ENCODE measurements at places on chromosomes 2 and 18.

DNA sequence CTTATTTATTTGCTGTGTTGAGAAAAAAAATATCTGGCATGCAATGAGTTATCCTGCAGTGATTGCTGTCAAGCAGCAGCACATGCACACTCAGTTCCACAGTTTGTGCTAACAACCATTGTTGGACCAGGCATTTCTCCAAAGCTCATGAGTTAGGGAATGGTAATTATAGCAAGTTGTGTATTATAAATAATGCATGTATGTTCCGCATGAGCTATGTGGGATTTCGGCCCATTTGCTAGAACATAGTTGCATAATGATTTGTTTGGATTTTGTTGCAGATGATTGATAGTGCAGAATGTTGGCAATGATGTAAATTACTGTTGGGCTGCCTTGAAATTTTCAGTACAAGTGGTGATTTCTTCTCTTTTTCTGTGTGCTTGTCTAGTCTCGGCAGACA is 10.7 kb downstream of the KCNJ3 start:
- no peak for DNase-seq

DNA sequence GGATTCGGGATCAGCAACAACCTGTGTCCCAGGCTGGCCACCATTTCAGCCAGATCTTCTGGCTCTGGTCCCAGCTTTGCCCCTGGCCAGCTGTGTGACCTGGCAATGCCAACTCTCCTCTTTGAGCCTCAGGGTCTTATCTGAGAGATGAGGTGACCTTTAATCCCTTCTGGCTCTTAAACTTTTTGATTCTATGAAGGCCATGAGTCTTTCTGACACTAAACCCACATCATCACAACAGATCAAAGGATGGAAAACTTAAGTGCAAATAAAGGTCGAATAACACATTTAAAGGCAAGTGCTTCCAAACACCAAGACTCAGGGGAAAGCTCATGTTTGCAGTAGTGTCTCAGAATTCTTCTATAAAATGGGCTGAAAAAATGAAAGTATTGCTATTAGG is 491.8 kb upstream of the NRP2 start:
- no peak for DNase-seq

GRCh38 chr2:70855667-70856066 is 20.1 kb upstream of the CD207 start:
- no peak for DNase-seq

- DNase-seq, result no peak
Measured at GRCh38 chr2:201959626-201960025, 74.0 kb upstream of the FZD7 start.

- no peak for DNase-seq
Measured at GRCh38 chr2:28400921-28401320, 8.3 kb downstream of the FOSL2 start.

DNA sequence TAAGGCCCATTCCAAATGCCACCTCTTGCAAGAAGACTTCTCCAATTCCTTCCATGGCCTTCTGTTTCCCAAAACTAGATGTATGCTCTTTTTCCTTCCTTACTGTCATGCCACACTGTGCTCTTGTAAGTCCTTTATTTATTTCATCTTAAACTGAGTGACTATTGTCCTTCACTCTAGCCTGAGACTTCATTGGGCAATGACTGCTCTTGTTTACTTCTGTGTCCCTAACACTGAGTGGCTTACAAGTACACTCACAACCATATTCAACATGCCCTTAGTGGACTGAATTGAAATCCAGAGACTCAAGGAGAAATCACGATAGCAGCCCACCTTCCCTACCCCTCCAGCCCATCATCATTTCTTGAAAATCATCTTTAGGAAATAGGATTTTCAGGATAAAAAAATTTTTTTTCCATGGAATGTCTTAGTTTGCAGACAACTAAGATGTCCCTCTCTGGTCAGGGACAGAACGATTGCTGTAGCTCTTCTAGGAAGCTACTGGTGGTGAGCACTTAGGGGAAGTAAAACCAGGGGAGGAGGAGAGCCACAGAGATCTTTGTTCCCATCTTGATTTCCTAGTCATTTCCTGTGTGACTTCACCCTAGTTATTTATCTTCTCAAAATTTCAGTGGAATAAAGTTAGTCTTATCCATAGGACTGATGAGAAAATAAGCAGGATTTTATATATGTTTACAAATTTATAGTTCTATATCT is 80.7 kb downstream of the CYRIA start:
- DNase-seq, result no peak

DNA sequence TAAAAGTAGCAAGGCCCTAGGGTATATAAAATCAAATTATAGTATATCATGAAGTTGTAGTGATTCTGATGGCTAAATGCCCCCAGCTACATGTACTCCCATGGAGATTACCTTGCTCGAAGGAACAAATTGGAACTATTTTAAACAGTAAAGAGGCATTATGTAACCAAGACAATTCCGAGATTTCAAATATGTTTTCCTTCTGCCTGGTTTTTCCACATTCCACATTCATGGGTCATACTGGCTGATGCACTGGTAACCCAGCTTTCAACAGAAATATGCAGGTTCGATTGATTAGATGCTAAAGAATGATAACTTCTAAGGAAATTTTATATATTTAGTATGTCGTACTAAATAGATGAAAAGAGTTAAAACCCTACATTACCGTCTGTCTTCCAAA is 62.3 kb upstream of the MGAT4A start:
- DNase-seq, result no peak

- no peak for DNase-seq
Measured at GRCh38 chr2:45728458-45728942, 77.0 kb downstream of the PRKCE start.

DNA sequence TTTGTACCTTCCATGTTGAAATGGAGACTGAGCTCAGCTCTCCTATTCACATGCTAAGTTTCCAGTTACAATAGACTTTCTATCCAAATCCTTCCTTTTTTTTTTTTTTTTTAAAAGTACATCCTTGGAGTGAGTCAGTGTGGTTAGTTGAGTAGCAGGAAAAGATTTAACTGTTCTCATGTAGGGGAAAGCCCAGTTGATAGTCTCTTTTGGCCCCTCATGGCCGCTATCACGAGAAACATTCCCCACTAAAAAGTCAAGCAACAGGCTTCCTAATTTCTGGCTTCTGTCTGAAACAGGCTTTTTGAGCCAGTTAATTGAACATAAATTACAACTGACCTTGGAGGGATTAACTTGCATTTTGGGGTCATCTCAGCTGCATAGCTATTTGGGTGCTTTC is 161.3 kb downstream of the MEIS1 start:
- no peak for DNase-seq

GRCh38 chr2:235001237-235002133 is 49.7 kb downstream of the SH3BP4 start:
- DNase-seq, result no peak

- no peak for DNase-seq
Measured at GRCh38 chr2:233217892-233218377, 33.5 kb upstream of the ATG16L1 start.

DNA sequence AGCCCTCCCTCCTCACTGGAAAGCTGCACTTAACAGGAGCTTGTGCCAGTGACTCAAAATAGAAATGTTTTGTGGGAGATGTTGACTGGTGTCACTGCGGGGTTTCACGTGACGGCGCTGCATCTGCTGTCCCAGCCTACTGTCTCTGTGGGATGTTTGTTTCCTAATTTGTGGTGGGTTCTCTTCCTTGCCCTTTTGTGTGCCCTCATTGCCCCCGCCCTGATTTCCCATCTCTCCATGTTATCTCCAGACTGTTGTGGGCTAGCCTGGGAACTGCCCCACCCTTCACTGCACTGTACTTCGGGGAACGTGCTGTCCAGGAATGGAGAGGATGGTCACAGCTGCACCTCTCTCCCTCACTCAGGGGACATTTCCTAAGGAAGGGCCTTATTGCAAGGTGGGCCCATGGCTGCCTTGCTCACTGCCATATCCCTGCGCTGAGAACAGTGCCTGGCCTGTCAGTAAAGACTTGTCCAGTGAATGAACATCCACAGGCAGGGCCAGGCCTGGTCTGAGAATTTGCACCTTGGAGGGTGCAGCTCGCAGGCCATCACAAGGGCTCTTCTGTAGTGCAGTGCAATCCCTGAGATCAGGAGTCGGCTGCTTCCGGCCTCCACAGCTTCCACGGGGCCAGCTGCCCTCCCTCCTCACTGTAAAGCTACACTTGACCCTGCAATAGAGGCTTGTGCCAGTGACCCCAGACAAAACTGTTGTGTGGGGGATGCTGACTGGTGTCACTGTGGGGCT is 18.1 kb downstream of the ZAP70 start:
- no peak for DNase-seq

GRCh38 chr2:162073888-162074631 is at the start of gene DPP4:
Gene DPP4 (minus strand): TSS chr2:162074215. CDS start chr2:162073981, 234 bp downstream.
- DNase-seq, result peak; percentile 13

DNA sequence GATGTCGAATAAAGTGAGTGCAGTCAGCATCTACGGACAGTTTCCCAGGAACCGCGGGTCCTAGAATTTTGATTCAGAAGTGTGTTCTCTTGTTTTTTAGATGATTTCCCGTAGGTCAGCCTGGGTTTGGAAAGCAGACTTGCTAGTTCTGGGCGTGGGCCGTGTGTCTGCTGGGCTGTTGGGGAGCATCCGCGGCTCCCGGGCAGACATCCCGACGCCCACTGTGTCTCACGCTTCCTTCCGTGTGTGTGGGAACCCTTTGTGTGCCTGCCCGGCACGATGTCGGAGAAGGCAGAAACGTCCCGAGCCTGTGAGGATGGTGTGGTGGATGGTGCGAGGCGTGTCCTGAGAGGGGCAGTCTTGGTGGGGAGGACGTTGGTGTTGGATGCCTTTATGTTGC is 18.4 kb downstream of the CTDP1 start:
- DNase-seq, result no peak

DNA sequence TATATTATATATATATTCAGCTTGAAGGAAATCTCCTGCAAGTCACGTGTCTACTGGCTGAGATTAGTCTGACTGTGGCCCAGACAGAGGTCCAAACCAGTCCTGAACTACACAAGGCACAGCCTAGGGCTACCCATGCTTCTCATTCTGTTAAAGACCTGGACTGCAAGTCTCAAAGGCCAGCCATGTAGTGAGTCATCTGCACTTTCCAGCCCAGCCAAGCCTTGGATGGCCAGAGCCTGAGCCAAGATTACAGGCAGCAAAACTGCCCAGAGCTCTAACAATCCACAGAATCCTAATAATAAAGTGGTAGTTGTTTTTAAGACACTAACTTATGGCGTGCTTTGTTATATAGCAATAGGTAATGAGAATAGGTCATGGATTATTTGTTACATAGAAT is 259.6 kb downstream of the SS18 start:
- no peak for DNase-seq

DNA sequence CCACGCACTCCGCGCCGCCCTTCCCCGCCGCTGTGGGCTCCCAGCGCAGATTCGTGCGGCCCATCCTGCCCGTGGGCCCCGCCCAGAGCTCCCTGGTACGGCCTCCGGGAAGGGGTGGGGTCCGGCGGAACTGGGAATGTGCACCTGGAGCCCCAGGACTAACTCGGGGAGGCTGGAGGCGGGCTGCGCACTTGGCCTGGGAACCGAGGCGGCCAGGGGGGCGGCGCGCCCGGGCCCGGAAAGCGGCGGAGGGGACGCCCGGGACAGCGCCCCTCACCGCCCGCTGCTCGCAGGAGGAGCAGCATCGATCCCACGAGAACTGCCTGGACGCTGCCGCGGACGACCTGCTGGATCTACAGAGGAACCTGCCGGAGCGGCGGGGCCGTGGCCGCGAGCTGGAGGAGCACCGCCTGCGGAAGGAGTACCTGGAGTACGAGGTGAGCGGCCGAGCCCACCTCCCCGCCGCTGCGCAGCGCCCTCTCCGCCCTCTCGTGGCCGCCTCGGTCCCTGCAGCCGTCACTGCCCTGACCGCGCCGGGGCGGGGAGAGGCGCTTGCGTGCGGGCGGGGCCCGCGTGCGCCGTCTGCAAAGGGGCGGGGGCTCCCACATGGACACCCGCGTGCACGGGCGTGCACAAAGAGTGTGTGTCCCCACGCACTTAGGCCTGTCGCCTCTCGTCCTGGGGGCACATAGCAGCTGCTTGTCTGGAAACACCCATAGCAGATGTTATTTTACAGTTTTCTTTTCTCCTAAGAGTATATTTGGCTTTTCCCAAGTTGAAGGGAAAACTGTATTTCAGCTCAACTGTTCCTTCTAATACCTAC is 25.2 kb downstream of the PSD4 start:
- peak; percentile 84 for DNase-seq

DNA sequence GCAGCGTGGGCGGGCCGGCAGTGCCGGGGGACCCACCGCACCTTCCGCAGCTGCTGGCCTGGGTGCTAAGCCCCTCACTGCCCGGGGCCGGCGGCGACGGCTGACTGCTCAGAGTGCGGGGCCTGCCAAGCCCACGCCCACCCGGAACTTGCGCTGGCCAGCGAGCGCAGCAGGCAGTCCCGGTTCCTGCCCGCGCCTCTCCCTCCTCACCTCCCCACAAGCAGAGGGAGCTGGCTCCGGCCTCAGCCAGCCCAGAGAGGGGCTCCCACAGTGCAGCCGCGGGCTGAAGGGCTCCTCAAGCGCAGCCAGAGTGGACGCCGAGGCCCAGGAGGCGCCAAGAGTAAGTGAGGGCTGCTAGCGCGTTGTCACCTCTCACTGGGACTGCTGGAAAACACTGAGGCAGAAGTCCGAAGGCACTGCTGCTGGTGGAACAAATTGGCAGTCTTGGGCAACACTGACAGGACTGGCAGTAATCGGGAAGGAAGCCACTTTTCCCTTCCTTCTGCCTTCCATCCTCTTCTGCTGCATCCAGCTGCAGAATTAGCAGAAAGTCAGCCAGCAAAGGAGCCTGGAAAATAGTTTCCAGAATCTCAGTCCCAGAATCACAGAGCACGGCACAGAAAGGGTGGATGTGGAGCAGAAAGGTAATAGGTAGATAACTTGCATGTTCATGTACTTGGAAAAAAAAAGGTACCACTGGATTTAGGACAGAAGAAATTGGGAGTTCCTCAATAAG is 179.4 kb upstream of the FN1 start:
- DNase-seq, result no peak

DNA sequence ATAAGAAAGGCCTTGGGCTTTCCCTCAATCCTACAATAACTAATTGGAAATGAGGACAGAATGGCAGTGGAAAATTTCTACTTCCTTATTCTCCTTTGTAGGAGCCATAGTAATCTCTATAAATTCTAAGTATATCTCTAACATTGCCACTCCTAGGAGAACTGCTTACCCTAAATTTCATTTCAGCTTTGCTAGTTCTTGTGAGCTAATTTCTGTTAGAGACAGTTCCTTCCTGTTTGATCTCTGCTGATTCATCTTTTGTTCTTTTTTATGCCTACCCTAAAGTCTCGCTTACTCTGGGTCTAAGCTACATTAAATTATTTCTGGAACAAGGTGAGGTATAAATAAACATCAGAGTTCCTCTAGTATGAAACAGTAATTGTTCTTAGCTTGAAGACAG is 25.7 kb downstream of the ABHD3 start:
- no peak for DNase-seq
